Renal cortex interstitium (tissue), 15 donors: ENCODE measurements at places on chromosomes 1 and 21.

DNA sequence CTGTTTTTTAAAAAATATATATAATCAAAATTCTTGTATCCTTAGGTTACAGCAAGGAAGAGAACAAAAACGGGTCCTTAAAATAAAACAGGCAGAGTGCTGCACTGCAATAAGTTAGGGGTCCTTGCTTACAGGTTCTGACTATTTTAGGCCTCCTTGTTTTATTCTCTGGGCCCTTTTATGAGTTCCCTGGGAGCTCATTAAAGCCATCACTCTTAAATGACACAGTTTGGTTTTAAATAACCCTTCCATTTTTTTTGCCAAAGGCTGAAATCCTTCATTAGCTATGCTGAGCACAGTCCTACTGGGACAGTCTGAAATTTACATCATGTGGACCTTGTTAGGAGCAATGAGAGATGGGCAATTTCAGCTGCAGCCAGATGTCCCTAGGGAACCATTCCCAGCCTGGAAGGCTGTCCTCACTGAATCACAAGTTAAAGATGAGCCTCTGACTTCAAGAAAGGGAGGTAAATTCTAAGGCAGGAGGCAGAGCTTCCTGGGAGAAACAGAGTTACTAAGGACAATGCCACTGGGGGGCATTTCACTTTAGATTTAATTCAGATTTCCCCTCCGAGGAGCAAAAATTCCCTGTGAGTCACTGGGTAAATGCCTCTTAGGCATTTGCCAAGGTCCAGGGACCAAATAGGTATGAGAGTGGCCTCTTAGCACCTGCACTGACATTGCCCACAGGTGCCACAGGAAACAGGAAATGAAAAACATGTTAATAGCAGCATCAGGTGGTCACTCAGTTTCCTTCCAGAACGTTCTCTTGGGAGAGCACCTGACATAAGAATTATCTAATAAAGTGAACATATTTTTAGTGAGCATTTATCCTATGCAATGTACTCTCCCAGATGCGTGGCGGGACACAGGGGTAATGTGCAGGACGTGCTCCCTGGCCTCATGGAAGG is 3.8 kb upstream of the MUL1 start:
- no peak for DNase-seq

DNA sequence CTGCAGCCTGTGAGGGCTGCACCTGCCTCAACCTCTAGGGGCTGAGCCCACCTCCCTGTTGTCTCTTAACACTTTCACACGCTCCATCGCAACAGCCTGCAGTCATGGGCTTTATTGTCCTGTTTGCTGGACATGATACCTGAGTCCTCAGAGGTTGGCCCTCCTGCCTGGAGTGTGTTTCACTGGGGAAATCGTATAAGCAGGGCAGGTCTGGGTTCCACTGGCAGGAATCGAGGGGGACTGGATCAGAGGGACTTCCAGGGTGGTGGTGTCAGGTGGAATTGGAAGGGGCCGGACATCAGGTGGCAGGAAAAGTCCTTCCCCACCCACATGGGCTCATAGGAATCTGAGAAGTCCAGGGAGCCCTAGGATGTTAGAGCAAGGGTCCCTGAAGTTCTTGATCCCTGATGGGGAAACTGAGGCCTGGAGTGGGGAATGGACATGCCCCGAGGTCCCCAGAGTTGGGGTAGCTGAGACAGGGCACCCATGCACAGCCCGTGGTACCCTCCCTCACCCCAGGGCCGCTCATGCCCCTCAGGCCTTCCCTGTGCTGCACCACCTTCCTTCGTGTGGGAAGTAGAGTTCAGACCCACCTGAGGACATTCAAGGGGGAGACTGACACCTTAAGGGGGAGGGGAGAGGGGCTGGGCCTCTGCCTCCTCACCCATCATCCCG is 66.6 kb downstream of the PIK3CD start:
- DNase-seq: no peak

DNA sequence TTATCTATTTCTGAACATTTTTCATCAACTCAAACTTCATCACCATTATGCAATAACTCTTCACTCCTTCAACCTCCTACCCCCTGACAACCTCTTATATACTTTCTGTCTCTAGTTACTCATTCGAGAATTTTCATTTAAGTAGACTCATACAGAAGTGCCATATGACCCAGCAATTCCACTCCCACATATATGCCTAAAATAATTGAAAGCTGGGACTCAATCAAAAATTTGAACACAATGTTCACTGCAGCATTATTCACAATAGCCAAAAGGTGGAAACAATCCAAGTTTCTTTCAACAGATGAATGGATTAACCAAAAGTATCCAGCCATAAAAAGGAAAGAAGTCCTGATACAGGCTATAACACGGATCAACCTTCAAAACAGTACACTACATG is 24.1 kb downstream of the COL11A1 start:
- DNase-seq: no peak

- no peak for DNase-seq
Measured at GRCh38 chr1:107637101-107637500, 327.9 kb downstream of the VAV3 start.

- DNase-seq: no peak
Measured at GRCh38 chr1:184664661-184665060, 90.0 kb downstream of the EDEM3 start.

DNA sequence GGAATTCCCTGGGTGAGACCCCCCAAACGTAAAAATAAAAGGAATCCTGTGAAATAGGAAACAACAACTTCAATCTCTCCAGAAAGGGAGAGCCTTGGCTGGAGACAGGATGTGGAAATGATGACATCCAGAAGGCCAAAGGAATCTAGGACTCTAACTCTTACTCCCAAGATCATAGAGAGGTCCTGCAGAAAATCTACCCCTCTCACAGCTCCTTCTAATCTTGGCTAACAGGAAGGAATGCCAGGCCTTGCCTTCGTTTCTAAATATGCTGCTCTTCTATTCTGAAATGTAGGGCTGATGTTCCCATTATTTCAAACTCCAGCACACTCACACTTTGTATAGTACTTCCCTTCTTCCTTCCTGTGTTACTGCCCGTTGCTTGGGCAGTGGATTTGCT is 40.7 kb downstream of the ARHGEF11 start:
- no peak for DNase-seq

DNA sequence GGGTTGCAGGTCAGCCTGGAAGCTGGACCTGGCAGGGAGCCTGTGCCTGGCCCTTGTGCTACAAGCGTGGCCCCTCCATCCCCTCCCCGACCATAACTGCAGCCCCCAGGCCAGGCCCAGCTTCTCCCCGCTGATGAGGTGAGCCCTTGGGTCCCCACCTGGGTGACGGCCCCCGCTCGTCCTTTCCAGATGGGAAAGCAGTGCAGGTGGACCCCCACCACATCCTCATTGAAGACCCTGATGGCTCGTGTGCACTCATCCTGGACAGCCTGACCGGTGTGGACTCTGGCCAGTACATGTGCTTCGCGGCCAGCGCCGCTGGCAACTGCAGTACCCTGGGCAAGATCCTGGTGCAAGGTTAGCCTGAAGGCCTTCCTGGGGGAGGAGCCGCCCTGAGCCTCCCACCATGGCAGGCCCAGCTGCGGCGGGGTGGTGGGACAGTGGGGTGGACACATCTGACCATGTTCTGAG is 56.9 kb downstream of the TRIM11 start:
- DNase-seq: no peak

DNA sequence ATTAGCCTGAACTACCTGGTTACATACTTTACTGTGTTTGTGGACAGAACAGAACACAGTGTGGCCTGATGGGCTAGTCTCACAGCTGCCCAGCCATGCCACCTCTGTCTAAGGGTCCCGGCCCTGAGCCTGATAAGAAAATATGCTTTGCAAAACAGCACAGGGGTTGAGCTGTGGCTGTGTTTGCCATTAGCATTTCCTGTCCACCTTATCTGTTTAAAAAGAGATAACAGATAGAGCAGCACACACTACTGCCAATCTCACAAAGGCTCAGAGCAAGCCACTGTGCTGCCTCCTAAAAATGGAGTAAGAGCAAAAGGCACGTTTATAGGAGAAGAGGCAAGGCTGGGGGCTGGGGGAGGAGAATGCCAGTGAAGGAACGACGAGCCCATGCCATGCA is 95.0 kb downstream of the SUSD4 start:
- no peak for DNase-seq

DNA sequence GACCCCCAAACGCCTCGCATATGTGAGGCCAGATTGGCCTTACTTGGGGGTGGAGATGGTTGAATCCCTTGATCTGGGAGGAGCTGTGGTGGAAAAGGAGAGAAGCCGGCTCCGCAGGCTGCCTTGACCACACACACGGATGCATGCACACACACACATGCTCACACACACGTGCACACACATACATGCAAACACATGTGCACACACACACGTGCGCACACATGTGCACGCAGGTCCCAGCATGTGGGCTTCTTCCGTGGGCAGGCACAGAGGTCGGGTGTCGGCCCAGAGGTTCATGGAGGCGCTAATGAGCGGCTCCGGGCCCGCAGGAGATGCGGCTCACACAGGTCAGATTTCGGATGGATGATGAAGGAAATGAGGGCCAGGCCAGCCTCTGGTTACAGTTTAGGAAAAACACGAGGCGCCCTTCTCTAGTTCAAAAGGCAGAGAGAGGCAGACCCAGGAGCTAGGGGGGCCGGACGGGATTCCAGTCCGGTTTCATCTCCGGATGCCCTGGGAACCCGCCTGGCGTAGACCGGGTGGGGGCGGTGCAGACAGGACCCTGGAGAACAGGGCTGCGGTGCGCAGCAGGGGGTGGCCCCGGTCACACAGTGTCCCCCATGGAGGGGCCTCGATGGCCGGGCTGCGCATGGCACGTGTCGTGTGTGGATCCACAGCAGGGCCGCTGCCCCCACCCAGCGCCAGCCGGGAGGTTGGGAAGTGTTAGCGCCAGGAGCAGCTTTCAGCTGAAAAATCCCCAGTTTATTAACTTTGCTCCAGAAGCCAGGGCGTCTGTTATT is 91.1 kb upstream of the ACTRT2 start:
- DNase-seq: no peak

GRCh38 chr1:151581451-151581850 is 30.4 kb upstream of the SNX27 start:
- DNase-seq: no peak
